Activated CD4-positive, alpha-beta memory T cell treated with anti-CD3 and anti-CD28 coated beads, Interleukin-2, amount 10 ng/mL, durations not matched to agents 7 days and 5 days (primary cell): ENCODE measurements at places on chromosomes 11 and 22. TPM values are rescaled to one million over a fixed set of nuclear protein-coding genes. Genes with fewer than 3 reads are reported as not detected.

DNA sequence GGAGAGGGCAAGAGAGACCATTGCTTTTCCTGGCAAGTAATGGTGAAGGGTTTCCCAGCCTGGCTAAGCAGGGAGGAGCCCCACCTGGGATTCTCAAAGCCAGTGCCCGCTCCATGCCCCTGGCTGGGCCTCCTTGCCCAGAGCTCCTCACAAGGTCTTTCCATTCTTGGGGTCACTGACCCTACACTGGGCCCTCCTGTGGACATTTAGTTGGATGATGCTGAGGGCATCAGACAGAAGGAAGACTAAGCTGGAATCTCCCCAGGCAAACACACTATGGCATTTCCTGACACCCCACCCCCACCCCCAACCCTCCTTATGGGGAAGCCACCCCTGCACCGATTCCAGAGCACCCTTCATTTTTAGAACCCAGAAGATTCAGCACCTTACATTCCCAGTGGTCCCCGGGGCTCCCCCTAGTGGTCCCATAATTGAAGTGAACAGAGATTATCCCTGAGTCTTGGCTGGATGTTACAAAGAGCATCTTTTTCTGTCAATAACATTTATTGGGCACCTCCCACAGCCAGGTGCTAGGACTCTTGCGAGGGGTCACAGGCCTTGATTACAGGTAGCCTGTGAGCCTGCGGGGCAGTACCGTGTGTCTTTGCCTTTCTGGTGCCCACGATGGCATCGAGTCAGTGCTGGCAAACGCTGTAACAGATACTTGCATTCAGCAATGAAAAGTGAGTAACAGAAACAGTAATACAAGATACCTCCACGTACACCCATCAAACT is 548.5 kb downstream of the BUD13 start:
- DNase-seq, result peak; percentile 36
- H3K36me3 ChIP-seq, result no peaks in the 10 kb centered on the region
- H3K4me1 ChIP-seq, result no peaks in the 10 kb centered on the region
- no peaks in the 10 kb centered on the region for H3K27me3 ChIP-seq

- no peaks in the 10 kb centered on the region for H3K27me3 ChIP-seq
- no peaks in the 10 kb centered on the region for H3K36me3 ChIP-seq
- H3K4me1 ChIP-seq, result no peaks in the 10 kb centered on the region
- DNase-seq, result no peak
Measured at GRCh38 chr11:39192671-39193070, 2266.8 kb downstream of the LRRC4C start.

- no peak for DNase-seq
- H3K4me3 ChIP-seq, result no peak overlapping the region
- no peak overlapping the region for H3K27ac ChIP-seq
- peaks cover 43% of the 10 kb centered on the region for H3K4me1 ChIP-seq
Measured at GRCh38 chr11:66315498-66315885, 1.4 kb downstream of the CD248 start.

DNA sequence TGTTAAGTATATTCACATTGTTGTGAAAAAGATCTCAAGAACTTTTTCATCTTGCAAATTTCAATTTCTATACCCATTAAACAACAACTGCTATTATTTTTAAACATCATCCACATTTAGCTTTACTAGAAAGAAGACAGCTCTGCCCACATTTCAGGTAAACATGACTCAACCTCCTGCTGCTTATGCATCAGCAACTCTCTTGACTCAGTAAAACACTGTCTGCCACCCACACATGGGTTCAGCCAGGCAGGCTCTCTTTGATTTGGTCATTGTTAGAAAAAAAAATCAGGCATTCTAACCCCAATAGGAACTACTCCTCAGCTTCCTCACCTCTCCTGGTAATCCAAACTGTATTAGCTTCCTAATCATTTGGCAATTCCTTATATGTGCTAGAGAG is 5.1 kb upstream of the ENDOD1 start:
- DNase-seq, result peak; percentile 40
- peaks cover 32% of the 10 kb centered on the region for H3K4me1 ChIP-seq
- H3K27me3 ChIP-seq, result no peaks in the 10 kb centered on the region
- no peaks in the 10 kb centered on the region for H3K36me3 ChIP-seq
- no peak overlapping the region for H3K27ac ChIP-seq
- no peak overlapping the region for H3K4me3 ChIP-seq

DNA sequence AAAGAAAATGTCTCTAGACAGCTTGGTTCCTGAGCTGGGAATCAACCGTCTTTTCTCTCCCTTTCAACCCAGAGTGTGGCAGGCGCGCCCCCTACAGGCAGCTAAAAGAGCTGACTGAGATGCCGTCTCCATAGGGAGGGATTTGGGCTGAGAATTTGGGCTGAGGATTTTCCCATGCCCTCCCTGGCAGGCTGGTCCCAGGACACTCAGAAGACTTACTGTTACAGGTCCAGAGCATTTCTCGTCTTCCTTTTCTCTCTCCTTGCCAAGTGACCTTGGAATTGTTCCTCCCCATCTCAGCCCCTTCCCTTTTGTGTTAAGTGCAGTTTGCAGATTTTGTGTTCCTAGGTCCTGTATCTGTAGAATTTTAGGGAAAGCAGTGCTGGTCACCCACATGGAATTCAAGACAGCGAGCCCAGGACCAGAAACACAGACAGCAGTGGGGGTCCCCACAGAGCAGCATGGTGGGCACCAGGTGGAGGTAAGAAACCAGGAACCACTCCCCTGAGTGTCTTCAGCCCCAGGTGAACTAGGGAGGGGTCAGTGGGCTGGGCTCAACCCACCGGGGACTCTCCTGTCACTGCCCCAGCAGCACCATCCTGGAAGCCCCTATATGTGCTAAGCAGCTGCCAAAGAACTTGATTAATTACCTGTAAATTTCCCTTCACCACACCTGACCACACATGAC is 9.9 kb upstream of the IGLL5 start:
- no peak overlapping the region for H3K4me3 ChIP-seq
- peaks cover 23% of the 10 kb centered on the region for H3K27me3 ChIP-seq
- DNase-seq, result peak; percentile 78
- H3K27ac ChIP-seq, result no peak overlapping the region
- no peaks in the 10 kb centered on the region for H3K36me3 ChIP-seq

- H3K36me3 ChIP-seq, result no peaks in the 10 kb centered on the region
- no peak overlapping the region for H3K4me3 ChIP-seq
- no peaks in the 10 kb centered on the region for H3K4me1 ChIP-seq
- no peak for DNase-seq
Measured at GRCh38 chr11:37929100-37929653, 1331.1 kb upstream of the RAG2 start.

DNA sequence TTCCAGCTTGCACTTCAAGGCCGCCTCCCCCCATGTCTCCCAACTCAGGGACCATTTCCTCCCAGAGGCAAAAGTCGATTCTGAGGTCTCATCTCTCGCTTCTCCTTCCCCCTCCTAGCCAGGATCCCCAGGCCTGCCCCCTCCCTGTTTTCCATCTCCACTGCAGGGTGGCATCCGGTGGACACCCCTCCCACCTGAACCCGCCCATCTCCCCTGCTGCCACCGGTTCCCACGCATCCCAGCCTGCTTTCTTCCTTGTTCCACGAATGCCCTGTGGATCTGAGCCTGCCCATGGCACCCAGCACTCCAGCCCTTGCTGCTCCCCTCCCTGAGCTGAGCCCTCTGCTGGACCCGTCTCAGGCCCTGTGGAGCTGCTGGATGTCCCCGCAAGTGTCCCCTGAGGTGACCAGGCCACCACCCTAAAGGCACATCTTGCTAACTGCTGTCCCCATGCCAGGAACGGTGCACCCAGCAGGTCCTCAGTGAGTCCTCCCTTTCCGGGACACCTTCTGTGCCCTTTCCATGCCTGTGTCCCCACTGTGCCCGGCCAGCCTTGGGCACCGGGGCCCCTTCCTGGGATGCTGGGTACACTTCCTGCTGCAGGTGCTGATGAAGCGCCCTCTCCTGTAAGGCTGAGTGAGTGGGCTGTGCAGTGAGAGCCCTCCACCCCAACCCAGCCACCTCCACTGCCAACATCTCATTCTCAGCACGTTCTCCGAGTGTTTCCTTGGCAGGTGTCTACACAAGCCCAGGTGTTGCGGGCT is 936 bp downstream of the IL17REL start:
- H3K27ac ChIP-seq, result peak overlapping the region; percentile 61
- peaks cover 19% of the 10 kb centered on the region for H3K27me3 ChIP-seq
- peaks cover 23% of the 10 kb centered on the region for H3K4me1 ChIP-seq
- H3K4me3 ChIP-seq, result no peak overlapping the region
- H3K36me3 ChIP-seq, result no peaks in the 10 kb centered on the region

GRCh38 chr22:22045571-22046335 is 63.2 kb upstream of the TOP3B start:
- H3K27me3 ChIP-seq, result peaks cover 34% of the 10 kb centered on the region
- no peak for DNase-seq
- no peaks in the 10 kb centered on the region for H3K4me1 ChIP-seq
- no peak overlapping the region for H3K27ac ChIP-seq
- no peak overlapping the region for H3K4me3 ChIP-seq

DNA sequence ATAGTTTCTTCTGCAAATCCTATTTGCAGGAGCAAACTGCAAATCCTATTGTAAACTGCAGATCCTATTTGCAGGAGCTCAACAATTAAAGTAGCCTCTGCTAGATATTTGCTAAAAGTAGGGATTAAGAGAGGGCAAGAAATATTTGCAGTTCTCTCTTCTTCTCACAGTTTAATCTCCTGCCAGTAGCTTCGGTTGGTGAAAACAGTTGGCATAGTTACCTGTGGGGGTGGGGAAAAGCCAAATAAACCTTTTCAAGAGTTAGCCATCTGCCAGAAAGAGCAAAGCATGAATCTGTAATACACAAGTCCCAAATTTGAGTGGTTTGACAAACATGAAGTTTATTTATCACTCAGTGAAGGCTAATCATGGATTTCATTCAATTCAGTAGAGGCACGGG is 942.5 kb downstream of the JRKL start:
- no peak for DNase-seq
- no peaks in the 10 kb centered on the region for H3K27me3 ChIP-seq
- H3K27ac ChIP-seq, result no peak overlapping the region

DNA sequence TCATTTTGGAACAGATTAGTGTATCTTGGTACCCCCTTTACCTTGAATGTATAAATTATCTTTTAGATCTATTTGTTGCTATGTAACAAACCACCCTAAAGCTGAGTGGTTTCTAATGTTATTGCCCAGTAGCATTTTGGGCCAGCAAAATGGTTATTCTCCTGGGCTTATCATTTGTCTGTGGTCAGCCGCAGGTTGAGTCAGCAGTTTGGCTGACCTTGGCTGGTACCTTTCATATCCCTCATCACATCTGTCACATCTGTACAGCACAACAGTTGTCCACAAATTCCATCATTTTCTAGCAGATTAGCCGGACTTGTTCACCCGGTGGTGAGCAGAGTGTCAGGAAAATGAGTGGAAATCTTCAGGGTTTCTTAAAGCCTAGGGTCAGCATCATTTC is 588.5 kb upstream of the ARHGAP42 start:
- no peaks in the 10 kb centered on the region for H3K27me3 ChIP-seq
- H3K36me3 ChIP-seq, result no peaks in the 10 kb centered on the region
- no peak for DNase-seq
- no peaks in the 10 kb centered on the region for H3K4me1 ChIP-seq

- DNase-seq, result peak; percentile 80
- H3K4me3 ChIP-seq, result peak overlapping the region; percentile 75
- H3K27ac ChIP-seq, result peak overlapping the region; percentile 86
- peaks cover 51% of the 10 kb centered on the region for H3K4me1 ChIP-seq
Measured at GRCh38 chr11:119320776-119321524, 4.0 kb upstream of the MCAM start.

GRCh38 chr11:44905131-44905866 is 45.4 kb downstream of the TP53I11 start:
- H3K4me1 ChIP-seq, result no peaks in the 10 kb centered on the region
- DNase-seq, result no peak
- no peak overlapping the region for H3K4me3 ChIP-seq
- no peaks in the 10 kb centered on the region for H3K36me3 ChIP-seq

- H3K27ac ChIP-seq, result no peak overlapping the region
- H3K27me3 ChIP-seq, result peaks cover 10% of the 10 kb centered on the region
- no peak for DNase-seq
- peaks cover 26% of the 10 kb centered on the region for H3K4me1 ChIP-seq
Measured at GRCh38 chr22:39746600-39747262, 146.8 kb downstream of the ENTHD1 start.

DNA sequence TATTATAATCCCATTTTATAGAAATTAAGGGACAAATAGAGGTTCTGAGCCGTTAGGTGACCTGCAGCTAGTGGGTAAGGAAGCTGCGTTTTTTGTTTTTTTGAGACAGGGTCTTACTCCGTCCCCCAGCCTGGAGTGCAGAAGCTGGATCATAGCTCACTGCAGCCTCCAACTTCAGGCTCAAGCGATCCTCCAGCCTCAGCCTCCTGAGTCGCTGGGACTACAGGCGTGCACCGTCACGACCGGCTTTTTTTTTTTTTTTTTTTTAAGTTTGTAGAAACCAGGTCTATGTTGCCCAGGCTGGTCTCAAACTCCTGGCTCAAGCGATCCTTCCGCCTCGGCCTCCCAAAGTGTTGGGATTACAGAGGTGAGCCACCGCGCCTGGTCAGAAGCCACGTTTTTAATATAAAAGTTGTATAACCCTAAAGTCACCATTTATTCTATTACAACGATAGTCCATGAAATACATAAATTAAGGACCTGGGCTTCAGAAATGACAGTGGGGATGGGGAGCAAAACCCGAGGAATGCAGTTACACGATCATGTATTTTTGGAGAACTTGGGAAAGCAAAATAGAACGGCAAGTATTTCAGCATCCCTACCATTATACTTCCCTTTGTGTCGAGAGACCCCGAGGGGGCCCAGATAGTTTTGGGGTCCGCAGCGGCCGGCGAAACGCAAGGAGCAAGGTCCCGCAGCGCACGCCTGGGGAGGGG is 638 bp downstream of the SAAL1 start:
- peak overlapping the region; percentile 92 for H3K4me3 ChIP-seq
- H3K36me3 ChIP-seq, result peaks cover 16% of the 10 kb centered on the region
- H3K4me1 ChIP-seq, result peaks cover 29% of the 10 kb centered on the region
- H3K27ac ChIP-seq, result peak overlapping the region; percentile 82
- peaks cover under 1% of the 10 kb centered on the region for H3K27me3 ChIP-seq

GRCh38 chr11:82980947-82981346 is 79.4 kb downstream of the DDIAS start:
- no peak overlapping the region for H3K4me3 ChIP-seq
- DNase-seq, result no peak
- H3K36me3 ChIP-seq, result peaks cover 21% of the 10 kb centered on the region
- peaks cover 21% of the 10 kb centered on the region for H3K4me1 ChIP-seq
- no peaks in the 10 kb centered on the region for H3K27me3 ChIP-seq
- no peak overlapping the region for H3K27ac ChIP-seq

DNA sequence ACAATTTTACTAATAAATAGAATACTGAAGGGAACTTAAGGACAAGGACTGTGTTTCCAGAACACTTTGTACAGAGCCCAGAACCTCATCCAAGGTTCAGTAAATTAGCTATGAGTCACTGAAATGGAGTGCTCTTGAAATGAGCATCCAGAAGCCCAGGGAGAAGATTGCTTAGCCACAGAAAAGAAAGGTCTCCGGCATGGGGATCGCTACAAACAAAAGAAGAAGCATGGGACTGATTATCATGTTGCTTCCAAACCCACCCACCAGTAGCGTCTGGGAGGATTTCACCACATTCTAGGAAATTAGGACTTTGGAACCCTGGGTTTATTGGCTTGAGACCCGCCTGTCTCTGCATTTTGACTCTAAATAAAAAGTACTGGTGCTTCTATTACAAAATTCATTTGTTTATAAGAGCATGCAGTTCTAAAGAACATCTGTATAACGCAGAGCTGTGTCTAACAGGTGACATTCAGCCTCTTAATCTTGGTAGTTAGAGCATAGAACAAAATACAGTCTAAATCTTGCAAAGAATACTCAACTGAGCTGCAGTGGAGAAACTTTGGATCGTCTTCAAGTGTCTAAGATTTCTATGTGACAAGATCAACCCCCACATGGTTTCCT is 35.9 kb upstream of the SESN3 start:
- no peaks in the 10 kb centered on the region for H3K27me3 ChIP-seq
- no peak overlapping the region for H3K4me3 ChIP-seq
- DNase-seq, result no peak
- no peaks in the 10 kb centered on the region for H3K36me3 ChIP-seq

Gene PRAME
- not detected for total RNA-seq

Gene DLG2
- 1.7 TPM for total RNA-seq

Gene APOL4
- total RNA-seq, result 7.6 TPM

Gene WT1
- not detected for total RNA-seq

Gene EMID1
- not detected for total RNA-seq
